Activated CD4-positive, alpha-beta T cell treated with anti-CD3 and anti-CD28 coated beads, Interleukin-2, amount 50 U/mL, for 1 hour (primary cell): ENCODE measurements at places on chromosomes 12 and 14.

- no peak for DNase-seq
Observed at GRCh38 chr12:46944088-46944487, 118.3 kb upstream of the SLC38A4 start.

- no peak for DNase-seq
Observed at GRCh38 chr12:24705741-24706358, 243.1 kb downstream of the BCAT1 start.

DNA sequence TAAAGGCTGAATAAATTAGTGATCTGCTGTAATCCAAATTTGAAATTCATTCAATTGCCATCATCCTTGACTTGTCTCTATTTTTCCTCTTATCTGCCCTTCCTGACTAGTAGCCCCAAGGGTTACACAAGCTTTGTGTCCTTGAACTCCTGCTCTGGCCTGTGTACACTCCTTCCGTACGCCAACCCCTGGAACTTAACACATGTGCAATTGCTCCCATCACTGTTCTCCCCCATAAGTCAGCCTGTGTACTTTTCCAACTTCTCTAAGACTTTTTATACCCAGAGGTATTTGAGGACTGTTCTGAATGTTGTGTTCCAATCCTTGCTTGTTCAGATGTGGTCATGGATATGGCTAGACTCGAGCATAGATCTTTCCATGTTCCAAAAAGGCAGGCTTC is 171.1 kb upstream of the G2E3 start:
- DNase-seq, result no peak

- DNase-seq, result no peak
Observed at GRCh38 chr14:30813216-30813615, 61.1 kb upstream of the COCH start.

DNA sequence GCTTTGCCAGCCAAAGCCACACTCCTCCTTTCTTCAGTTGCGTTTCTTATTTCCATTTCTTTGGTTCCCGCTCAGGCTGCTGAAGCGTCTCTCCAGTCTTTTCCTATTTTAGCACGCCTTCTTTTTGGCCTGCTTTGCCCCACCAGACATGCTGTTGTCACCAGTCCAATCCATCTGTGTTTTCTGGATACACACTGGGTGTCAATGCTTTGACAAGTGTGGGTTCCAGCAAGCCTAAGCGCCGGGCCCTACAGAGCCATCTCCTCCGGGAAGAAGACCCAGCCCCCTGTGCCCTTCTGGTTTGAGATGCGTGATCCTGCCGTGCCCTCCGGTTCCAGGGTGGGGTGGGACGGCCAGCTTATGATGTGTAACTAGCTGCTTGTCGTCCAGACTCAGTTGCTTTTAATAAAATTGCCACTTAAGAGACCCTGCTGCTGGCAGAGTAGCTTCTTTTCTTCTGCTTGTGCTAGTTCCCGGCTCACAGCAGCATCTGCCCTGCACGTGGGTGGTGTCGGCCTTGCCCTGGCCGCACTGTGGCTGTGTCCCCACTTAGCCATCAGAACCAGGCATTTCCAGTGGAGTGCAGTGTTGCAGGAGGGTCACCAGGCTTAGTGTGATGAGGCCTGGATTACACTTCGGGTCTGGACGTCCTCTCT is 29.7 kb downstream of the EML1 start:
- DNase-seq, result no peak

GRCh38 chr12:120316798-120317223 is 10.8 kb downstream of the PLA2G1B start:
- no peak for DNase-seq

- DNase-seq, result no peak
Observed at GRCh38 chr12:33786532-33786931, 235.8 kb upstream of the ALG10 start.
